ENCODE measurements at places on chromosomes 7 and 10. TPM values are rescaled to one million over a fixed set of nuclear protein-coding genes. Genes with fewer than 3 reads are reported as not detected.

- no peaks in the 10 kb centered on the region for H3K36me3 ChIP-seq
- DNase-seq: no peak
- H3K27me3 ChIP-seq: peaks cover 17% of the 10 kb centered on the region
- H3K4me1 ChIP-seq: peaks cover 2% of the 10 kb centered on the region
- H3K4me3 ChIP-seq: no peak overlapping the region
Observed at GRCh38 chr7:29113384-29114102, 32.8 kb downstream of the CPVL start.

- H3K4me3 ChIP-seq: no peak overlapping the region
- H3K36me3 ChIP-seq: peaks cover 2% of the 10 kb centered on the region
- no peak overlapping the region for H3K27ac ChIP-seq
Observed at GRCh38 chr7:24477398-24478136, 95.7 kb upstream of the PALS2 start.

GRCh38 chr10:112938808-112939482 lies 11.1 kb upstream of the TCF7L2 start:
- peaks cover 10% of the 10 kb centered on the region for H3K27me3 ChIP-seq
- no peaks in the 10 kb centered on the region for H3K36me3 ChIP-seq
- no peak overlapping the region for H3K27ac ChIP-seq
- H3K4me3 ChIP-seq: no peak overlapping the region
- DNase-seq: no peak

- H3K27me3 ChIP-seq: no peaks in the 10 kb centered on the region
- H3K4me3 ChIP-seq: no peak overlapping the region
- peaks cover 11% of the 10 kb centered on the region for H3K4me1 ChIP-seq
- no peak for DNase-seq
- no peak overlapping the region for H3K27ac ChIP-seq
Observed at GRCh38 chr7:2736411-2736914, 48.5 kb downstream of the AMZ1 start.

FEZF1 gene
- total RNA-seq: not detected

TUBAL3 gene
- not detected for total RNA-seq

SYPL1 gene
- 30.3 TPM for total RNA-seq

Measured in T-helper 17 cell (primary cell).